Uterus (tissue), 4 donors: ENCODE measurements at places on chromosomes 12 and 14. TPM values are rescaled to one million over a fixed set of nuclear protein-coding genes. Genes with fewer than 3 reads are reported as not detected.
A peak's percentile ranks its signal among the peaks of the same experiment; 100 is the strongest.

SIX1 gene
- not detected for total RNA-seq

RASSF9 gene
- 8.3 TPM for total RNA-seq

RHOJ gene
- 19.4 TPM for total RNA-seq

- no peak for DNase-seq
- H3K36me3 ChIP-seq = no peaks in the 10 kb centered on the region
- no peak overlapping the region for H3K4me3 ChIP-seq
- H3K27ac ChIP-seq = peak overlapping the region; percentile 71
- H3K4me1 ChIP-seq = no peaks in the 10 kb centered on the region
Observed at GRCh38 chr12:18345021-18345735, 83.9 kb downstream of the PIK3C2G start.

GRCh38 chr12:77685901-77686300 is 144.8 kb upstream of the NAV3 start:
- no peak overlapping the region for H3K4me3 ChIP-seq
- DNase-seq = no peak
- no peaks in the 10 kb centered on the region for H3K4me1 ChIP-seq
- H3K27me3 ChIP-seq = no peaks in the 10 kb centered on the region

DNA sequence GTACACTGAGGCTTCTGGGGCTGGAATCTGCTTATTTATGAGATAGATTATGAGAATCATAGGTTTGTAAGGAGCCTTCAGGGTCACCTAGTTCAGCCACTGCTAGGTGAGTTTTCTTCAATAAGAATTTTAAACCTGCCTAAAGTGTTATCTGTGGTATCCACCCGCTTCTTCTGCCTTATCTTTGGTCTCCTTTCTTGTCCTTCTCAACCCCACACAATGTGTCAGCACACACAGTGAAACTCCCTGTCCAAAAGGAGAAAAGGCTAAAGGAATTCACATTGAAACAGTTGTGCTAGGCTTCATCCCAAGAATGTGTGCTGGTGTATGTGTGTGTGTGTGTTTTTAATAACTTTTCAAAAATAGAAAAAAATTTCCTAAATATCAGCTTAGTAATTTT is 259.3 kb upstream of the BTG1 start:
- no peaks in the 10 kb centered on the region for H3K36me3 ChIP-seq
- DNase-seq = no peak
- H3K27ac ChIP-seq = no peak overlapping the region
- H3K4me1 ChIP-seq = no peaks in the 10 kb centered on the region

- no peak overlapping the region for H3K27ac ChIP-seq
- no peaks in the 10 kb centered on the region for H3K27me3 ChIP-seq
- DNase-seq = no peak
- H3K4me3 ChIP-seq = no peak overlapping the region
- H3K36me3 ChIP-seq = no peaks in the 10 kb centered on the region
Observed at GRCh38 chr12:21992823-21993222, 51.6 kb upstream of the ABCC9 start.

DNA sequence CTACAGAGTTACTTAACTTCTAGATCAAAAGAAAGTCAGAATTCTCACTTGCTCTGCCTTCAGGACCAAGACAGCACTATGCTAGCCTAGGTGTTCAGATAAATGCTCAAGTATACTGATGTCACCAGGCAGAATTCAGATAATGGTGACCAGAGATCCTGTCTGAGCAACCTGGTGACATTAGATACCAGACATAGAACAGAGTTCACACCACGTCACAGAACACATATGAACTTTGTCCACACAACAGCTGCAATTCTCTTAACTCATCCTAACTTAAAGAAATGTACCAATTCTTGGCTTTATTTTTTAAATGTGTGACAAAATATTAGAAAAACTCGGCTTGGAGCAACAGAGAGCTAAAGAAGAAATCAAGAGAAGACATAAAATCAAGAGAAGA is 58.1 kb downstream of the GCH1 start:
- H3K27ac ChIP-seq = no peak overlapping the region
- H3K4me3 ChIP-seq = no peak overlapping the region
- no peak for DNase-seq
- no peaks in the 10 kb centered on the region for H3K36me3 ChIP-seq
- no peaks in the 10 kb centered on the region for H3K27me3 ChIP-seq
- no peaks in the 10 kb centered on the region for H3K4me1 ChIP-seq

DNA sequence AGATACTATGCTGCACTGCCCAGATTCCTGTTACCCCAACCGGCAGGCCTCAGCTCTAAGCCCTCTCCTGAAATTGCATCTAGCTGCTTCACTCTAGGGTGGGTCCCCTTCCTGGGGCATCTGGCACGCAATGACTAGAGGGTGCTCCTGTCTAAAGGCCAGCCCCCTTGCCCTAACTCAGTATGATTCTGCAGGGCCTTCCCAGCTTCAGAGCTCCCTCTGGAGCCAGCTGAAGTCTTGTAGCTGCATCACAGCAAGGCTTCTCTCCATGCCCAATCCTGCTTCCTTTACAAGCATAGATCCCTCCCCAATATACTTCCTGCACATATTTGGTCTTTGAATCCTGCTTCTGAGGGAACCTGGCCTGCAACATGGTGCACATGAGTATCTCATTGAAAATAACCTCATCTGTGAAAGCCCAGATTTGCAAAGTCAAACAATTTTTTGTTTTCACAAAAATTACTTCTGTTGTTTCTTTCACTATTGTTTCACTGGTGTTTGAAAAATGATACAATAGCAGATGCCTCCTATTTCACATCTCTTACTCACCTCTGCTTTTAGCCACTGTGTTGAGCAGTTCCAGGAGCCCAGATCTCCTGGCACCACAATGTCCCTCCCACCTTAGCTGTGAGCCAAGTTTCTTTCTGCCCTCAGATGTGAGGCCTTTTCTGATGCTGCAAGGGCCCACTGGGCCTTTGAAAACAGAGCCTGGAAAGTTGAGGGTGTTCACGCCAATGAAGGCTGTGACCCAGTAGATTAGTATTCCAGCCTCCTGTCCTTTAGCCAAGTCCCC is 169.5 kb upstream of the EGLN3 start:
- H3K4me1 ChIP-seq = no peaks in the 10 kb centered on the region
- no peaks in the 10 kb centered on the region for H3K36me3 ChIP-seq
- DNase-seq = no peak
- H3K4me3 ChIP-seq = no peak overlapping the region
- H3K27me3 ChIP-seq = no peaks in the 10 kb centered on the region
- no peak overlapping the region for H3K27ac ChIP-seq

GRCh38 chr12:88723219-88723618 is 142.9 kb upstream of the KITLG start:
- no peaks in the 10 kb centered on the region for H3K27me3 ChIP-seq
- H3K4me3 ChIP-seq = no peak overlapping the region
- DNase-seq = no peak
- no peaks in the 10 kb centered on the region for H3K36me3 ChIP-seq

DNA sequence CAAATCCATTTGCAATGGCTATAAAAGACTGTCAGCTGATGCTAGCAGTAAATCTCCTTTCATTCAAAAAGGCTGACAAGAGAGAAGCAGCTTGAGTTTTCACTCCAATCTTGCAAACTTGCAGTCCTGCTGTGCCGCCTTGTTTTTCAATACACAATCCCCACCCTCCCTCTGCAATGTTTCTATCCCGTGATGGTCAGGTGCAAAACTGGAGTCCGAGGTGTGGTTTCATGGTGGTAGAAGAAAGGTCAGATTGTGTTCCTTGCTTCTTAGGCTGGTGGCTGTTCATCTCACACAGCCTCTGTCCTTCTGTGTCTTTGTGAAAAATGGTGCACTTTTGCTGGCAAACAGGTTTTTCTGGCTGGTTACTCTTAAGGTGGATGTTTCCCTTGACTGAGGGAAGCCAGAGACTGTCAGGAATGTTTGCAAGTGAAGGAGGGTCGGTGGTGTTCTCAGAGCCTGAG is 27.7 kb upstream of the TBX3 start:
- DNase-seq = no peak
- H3K4me1 ChIP-seq = no peaks in the 10 kb centered on the region
- H3K36me3 ChIP-seq = no peaks in the 10 kb centered on the region
- no peaks in the 10 kb centered on the region for H3K27me3 ChIP-seq

CYP46A1 gene
- total RNA-seq = 0.26 TPM

- peaks cover 2% of the 10 kb centered on the region for H3K36me3 ChIP-seq
- H3K4me3 ChIP-seq = no peak overlapping the region
- no peaks in the 10 kb centered on the region for H3K27me3 ChIP-seq
Observed at GRCh38 chr14:36302823-36303222, 17.6 kb downstream of the MBIP start.

DNA sequence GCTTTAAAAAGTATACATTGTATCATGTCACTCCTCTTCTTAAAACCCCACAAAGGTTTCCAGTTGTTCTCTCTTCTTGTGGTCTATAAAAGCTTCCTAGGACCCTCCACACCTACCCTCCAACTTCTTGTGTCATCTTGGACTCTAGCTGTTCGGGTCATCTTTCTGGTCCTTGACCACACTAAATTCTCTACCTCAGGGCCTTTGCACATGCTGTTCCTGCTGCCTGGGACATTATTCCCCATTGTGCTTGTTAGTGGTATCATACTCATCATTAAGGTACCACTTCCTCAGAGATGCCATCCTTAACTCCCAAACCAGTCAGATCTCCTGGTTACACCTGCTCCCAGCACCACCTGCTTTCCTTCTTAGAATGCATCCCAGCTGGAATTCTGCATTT is 294.0 kb downstream of the KSR2 start:
- H3K4me3 ChIP-seq = no peak overlapping the region
- H3K27me3 ChIP-seq = no peaks in the 10 kb centered on the region
- H3K27ac ChIP-seq = no peak overlapping the region
- H3K36me3 ChIP-seq = no peaks in the 10 kb centered on the region
